Cerebellar nuclear complex (tissue), 1 donor: ENCODE measurements at places on chromosomes 11 and 22.

DNA sequence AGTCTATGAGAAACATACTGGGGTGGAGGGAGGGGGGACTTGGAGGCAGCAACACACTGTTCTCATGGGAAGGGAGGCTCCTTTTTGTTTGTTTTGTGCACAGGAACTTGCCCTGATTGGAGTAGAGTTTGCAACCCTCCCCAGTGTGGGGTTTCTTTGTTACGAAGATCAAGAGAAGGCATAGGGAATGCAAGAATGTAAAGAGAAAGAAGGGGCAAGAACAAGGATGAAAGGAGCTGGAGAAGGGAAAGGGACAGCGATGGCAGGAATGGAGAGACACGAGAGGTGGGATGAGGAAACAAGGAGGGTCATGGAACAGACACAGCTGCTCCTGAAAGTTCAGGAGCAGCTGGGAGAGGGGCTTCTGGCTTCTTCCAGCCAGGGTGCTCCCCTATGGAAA lies 611.7 kb downstream of the NTM start:
- DNase-seq, result no peak

DNA sequence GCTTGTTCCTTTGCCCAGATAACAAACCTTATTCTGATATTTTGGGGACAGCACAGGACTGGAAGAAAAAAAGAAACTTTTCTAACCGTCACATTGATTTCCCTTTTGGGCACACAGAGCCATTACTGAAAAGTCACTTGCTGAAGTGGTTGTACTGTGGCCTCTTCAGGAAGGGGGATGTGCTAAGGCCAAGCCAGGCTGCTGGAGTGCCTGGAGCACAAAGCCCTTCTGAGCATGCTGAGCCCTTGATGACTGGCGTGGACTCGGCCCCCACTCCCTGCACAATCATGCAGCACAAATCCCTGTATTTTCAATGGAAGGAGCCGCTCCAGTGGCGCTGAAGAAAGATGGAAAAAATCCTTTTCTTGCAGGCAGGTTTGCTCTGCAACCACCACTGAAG lies 164.2 kb downstream of the NTM start:
- DNase-seq, result no peak

- DNase-seq, result no peak
These were observed 18.7 kb downstream of the ALG12 start for GRCh38 chr22:49899530-49899929.

GRCh38 chr22:24443668-24444067 lies 16.3 kb downstream of the ADORA2A start:
- DNase-seq, result no peak

- DNase-seq, result no peak
These were observed 15.2 kb upstream of the TH start for GRCh38 chr11:2186669-2187279.

DNA sequence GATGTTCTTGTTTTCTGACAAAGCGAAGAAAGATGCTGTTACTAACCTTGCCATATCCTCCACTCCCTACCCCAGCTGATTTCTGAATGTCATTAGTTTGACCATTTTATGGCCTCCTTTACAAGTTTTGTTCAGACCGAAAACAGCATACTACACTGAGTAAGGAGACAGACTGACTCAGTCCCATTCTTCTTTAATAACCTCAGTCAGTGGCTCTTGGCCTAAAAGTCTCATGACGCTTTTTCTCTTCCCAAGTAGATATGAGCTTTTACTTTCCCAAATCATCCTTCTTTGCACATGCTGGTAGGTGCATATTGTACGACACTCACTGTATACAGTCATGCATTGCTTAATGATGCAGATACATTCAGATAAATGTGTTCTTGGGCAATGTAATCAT lies 8.0 kb upstream of the FIBIN start:
- no peak for DNase-seq

DNA sequence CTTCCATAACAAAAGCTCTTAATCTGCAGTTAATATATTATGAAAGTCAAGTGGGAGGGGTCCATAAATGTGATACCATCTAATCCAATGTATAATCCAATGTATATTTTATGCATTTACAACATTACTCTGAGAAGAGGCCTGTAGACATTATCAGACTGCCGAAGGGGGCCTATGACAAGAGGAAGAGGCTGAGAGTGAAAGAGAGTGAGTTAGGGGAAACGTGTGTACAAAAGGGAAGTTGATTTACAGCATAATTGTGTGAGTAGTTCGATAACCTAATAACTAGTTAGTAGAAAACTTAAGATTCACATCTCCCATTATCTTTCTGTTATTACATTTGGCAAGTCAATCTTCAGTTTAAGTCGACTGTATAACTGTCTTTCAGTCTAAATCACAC lies 86.6 kb downstream of the DDX10 start:
- no peak for DNase-seq

- no peak for DNase-seq
These were observed 550.7 kb downstream of the INSC start for GRCh38 chr11:15665368-15665871.

- DNase-seq, result no peak
These were observed 261.4 kb upstream of the POU2AF2 start for GRCh38 chr11:110984147-110984546.

GRCh38 chr11:287821-288477 lies 977 bp upstream of the PGGHG start:
- DNase-seq, result no peak

DNA sequence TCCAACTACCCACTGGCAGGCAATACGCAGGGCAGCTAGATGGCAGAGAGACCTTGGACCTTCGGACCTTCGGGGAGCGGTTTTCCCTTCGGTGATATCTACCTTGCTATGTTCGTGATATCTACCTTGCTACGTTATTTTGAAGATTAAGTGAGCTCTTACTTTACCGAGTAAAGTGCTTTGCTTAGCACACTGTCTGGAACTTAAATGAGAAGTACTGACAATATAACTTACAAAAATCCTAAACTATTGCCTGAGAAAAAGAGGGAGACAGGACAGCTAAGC lies 1.0 kb upstream of the PRDM10 start:
- DNase-seq, result no peak

DNA sequence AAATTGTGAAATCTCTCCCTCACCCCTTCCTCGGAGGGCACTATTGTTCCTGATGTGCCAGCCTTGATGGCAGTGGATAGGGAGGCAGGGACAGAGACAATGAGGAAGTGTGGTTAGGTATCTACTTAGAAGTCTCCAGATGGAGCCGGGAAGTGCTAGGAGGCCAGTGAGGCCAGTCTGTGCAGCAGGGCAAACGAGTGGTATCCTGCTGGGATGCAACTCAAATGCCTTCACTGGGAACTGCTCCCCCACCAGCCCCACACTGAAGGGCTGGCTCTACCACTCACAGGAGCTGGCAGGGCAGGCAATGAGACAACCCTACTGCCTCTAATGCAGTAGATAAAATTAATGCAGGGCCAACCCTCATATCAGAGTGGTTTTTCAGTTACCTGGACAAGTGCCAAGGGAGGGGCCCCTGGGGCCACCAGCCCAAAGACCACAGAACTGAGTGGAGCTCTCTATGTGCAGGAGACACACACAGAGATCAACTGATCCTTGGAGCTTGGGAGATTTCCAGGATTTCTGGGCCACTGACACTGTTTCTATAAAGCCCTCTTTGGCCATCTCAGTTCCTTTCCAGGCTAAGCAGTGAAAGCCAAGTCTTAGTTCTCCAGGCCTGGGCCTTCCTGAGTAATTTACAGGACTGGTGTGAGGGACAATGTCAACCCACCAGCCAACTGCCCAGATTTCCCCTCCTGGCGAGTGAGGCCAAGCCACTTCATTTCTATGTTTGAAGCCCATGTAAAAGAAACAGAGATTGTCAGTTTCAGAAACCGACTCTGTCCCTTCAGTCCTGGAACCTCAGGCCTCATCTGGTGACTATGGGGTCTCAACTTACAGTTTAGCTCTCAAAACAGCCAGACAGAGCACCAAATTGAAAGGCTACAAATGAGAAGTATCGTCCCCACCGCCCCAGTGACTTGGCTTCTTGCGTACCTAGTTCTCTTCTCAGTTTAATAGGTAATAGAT lies 4.1 kb downstream of the MIF start:
- DNase-seq, result no peak

- no peak for DNase-seq
These were observed 58.1 kb downstream of the OSBP2 start for GRCh38 chr22:30752771-30753170.

- peak; percentile 10 for DNase-seq
These were observed 52.0 kb downstream of the AMBRA1 start for GRCh38 chr11:46541593-46542371.

- DNase-seq, result no peak
These were observed 25.4 kb downstream of the PATL1 start for GRCh38 chr11:59643390-59643789.
